ENCODE measurements at places on chromosomes 2 and 18. TPM values are rescaled to one million over a fixed set of nuclear protein-coding genes. Genes with fewer than 3 reads are reported as not detected.

DNA sequence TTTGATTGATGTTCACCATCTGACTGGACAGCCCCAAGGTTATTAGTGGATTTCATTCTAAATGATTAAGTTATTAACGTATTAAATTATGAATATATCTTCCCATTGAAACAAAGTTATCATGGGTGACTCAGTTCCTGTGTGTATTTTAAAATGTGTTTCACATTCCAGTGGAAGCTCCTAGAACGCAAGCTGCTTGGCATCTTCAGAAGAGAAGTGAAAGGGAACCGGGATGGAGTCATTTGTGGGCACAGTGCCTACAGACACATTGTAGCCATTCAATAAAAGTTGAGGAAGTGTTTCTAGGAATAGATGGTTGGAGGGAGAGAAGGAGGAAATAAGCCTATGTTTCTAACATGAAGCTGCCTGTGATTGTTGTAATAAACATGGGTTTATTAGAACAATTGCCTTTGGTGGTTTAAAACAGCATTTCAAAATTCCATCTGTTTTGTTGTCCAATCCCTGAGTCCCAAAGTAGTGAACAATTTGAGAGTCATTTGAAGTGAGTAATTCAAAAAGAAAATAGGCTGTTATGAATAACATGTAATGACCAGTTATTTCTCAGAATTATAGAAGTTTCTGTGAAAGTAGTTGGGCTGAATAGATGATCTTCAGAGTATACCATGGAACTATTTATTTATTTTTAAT lies 143.5 kb downstream of the PKP4 start:
- peak; percentile 59 for DNase-seq

GRCh38 chr2:157696036-157696435 lies 67.4 kb upstream of the ACVR1C start:
- no peak for DNase-seq

DNA sequence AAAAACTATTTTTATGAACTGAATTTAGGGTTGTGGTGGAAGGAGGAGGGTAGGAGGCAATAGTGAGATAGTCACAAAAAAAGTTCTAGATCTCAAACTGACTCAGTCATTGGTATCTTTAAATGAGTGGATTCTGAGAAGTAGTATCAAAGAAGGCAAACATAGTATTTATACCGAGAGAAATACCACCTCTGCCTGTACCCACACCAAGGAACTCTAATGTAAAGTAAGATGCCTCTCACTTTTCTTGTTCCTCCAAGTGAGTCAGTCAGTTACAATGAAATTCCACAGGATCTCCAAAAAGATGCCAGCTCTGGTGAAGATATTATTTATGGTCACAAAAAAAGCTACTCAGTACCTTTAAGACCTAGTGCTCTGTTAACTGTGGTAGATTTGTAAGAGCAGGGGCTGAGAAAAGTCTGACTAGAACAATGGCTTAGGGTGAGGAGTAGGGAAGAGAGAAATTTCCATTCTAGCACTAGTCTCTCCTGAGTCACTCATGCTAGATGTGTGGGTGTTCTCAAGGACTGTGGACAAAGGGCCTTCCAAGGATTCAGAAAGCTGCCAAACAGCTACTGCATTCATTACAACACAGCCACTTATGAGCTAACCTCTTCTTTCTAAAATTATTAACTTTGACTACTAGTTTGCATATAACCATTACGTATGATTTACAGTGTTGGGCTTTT lies 36.3 kb downstream of the YWHAQ start:
- DNase-seq = no peak

DNA sequence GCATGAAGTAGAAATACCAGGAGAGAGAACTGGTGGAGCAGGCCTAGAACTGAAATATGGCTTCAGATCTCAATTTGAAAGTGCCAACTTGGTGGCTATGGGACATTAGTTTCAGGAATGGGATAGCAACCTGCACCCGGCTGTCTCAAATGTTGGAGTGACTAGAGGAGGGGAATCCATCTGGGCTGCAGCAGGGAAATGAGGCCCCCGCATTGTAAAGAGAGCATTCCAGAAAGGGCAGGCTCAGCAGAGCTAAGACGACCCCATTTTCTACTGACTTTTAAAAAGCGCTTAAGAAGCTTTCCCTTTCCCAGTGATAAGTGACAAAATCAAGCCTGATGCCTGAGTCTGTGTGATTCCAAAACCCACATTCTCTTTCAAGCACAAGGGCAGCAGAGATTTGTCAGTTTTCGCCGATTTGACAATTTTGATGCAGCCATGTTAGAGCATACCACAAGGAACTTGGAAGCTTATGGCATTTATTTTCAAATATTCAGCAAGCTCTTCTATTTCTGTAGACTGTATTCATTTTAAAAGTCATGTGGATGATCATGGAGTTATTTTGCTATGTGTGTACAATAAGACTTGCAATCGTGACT lies 119.8 kb upstream of the ARHGAP28 start:
- no peak for DNase-seq

- DNase-seq = no peak
Measured at GRCh38 chr2:113075030-113075429, 7.3 kb downstream of the IL1F10 start.

- no peak for DNase-seq
Measured at GRCh38 chr2:64632835-64633819, 20.6 kb downstream of the SERTAD2 start.

DNA sequence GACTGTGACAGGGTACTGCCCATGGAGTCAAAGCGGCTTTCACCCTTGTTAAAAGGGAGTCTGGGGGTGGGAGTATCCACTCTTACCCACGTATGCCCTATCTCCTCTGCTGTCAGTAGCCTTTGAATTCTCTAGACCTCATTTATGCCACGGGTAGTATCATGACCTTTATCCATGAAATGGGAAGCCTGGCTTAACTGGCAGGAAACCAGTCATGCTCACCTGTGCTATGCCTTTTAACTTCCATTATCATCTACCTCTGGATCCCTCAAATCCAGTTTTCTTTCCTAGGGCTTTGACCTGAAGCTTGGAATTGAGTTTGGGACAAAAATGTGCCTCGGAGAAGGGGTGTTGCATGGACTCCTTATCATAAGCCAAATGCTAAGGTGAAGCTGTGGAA lies 30.0 kb downstream of the MYO3B start:
- DNase-seq = no peak

The CIDEA gene
- total RNA-seq = 3.8 TPM

The NAT8 gene
- 4.6 TPM for total RNA-seq

Data from transverse colon (tissue), 4 donors.